ENCODE measurements at places on chromosomes 12 and 14.

DNA sequence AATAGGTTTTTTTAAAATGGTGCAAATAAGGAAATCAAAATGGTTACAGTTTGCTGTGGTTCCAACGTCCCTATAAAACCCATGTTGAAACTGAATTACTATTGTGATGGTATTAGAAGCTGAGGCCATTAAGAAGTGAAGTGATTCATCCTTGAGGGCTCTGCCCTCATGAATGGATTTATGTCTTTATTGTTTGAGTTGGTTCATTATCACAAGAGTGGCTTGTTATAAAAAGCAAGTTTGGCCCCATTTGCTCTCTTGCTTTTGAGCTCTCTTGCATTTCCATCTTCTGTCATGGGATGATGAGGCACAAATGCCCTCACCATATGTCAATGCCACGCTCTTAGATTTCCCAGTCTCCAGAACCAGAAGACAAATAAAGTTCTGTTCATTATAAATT is 62.3 kb downstream of the PRKD1 start:
- no peak for DNase-seq

- DNase-seq, result no peak
Measured at GRCh38 chr12:76864791-76865400, 13.9 kb downstream of the CSRP2 start.

DNA sequence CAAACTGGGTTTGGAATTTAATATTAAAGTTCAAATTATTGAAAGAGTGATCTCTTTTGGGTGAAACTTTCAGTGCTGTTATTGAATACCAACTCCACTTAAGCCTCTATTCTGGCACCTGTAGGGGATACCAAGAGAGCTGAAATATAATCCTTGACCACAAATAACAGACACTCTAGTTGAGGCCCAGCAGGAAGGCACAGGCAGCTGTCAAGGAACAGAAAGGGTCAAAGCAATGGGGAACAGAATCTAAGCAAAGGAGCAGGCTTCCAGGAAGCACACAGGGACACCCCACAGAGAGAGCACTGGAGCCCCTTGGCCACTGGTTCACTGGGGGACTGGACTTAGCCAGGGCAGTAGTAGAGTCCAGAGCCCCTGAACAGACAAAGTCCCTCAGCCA is 120.9 kb upstream of the SFSWAP start:
- DNase-seq, result no peak

GRCh38 chr12:118430516-118430915 is 54.2 kb downstream of the SUDS3 start:
- no peak for DNase-seq

DNA sequence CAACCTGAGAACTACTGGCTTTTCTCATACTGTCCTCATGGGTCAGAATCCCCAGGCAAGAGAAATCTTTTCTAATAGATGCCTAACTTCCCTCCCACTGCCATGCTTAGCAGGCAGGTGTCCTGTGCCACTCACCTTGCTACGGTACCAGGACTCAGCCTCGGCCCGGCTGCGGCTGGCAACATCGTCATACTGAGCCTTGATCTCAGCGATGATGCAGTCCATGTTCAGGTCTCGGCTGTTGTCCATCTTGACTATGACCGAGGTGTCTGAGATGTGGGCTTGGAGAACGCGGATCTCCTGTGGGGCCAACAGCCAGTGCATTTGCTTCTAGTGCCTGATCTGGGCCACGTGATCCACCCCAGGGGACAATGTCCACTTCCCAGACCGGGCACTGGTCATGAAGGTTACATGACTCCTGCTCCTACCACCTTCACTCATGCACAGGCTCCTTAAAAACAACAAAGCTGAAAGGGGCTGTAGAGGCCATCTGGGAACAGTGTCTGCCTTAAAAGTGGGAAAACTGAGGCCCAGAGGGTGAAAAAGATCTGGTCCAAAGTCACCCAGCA is 4.1 kb downstream of the KRT85 start:
- DNase-seq, result no peak

- no peak for DNase-seq
Measured at GRCh38 chr14:54086767-54087166, 130.1 kb upstream of the BMP4 start.

DNA sequence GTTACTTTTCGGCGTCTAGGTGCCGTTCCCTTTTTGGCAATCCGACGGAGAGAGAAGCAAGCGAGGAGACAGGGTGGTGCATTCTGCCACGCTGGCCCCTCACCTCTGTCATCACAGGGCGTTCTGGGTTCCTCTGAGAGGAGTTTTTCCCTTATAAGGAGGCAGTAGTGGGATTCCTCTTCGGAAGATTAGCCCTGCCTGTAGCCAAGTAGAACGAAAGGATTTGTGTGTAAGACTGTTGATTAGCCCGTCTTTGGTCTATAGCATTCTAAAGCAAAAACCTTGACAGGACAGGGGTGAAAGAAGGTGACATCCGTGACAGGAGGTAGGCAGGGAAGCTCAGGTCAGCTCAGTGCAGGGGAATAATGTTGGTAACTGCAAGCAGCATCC is 9.1 kb upstream of the NEMF start:
- DNase-seq, result peak; percentile 42

DNA sequence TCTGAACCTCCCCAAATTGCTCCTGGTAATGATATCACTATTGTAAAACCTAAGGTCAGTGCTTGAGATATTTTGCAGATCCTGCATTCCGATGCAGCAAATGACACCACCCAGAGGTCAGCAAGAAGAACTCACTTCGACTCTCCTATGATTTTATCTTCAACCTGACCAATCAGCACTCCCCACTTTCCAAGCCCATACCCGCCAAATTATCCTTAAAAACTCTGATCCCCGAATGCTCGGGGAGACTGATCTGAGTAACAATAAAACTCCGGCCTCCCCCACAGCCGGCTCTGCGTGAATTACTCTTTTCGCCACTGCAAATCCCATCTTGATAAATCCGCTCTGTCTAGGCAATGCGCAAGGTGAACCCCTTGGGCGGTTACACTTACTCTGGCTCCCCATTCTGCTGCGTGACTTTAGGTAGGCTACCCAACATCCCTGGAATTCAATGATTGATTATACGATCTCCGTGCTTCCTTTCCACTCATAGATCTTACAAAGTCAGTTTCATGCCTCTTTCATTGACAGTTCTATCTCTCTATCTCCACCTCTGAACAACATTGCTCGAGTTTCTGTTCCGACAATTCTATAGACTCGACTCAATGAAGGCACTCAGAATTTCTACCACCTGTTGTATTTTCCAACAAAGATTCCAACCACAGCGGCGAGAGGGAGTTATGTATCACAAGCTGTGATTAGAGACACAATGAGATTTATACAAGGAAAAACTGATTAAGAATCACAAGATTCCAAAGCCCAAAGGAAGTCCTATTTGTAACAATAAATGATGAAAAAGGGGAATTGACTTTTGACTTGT is 939 bp downstream of the NPC2 start:
- DNase-seq, result no peak

DNA sequence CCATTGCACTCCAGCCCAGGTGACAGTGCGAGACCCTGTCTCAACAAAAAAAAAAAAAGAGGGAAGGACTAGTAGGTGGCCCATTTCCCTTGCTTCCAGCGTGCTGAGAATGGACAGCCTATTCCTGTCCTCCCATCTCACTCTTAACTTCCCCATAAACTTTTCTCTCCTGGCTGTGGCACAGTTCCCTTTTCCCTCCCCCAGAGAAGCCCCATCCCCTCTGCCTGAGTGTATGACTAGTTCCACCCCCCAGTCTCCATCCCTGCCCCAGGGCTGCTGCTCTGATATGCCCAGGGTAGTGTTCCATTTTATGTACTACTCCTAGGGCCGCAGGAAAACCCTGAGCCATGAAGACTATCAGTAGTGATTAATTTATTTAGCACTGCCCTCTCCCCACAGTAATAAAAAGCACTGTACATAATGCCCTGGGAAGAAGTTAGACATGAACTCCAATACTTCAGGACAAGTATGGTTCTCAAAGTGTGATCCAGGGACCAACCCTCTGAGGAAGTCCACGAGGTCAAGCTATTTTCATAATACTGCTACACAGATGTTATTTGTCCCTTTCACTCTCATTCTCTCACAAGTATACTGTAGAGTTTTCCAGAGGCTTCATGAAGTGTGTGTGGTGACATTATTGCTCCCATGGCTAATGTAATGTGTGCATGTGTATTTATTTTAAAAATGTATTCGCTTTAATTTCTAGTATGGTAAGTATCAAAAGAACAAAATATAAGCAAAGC is 11.5 kb upstream of the CHD4 start:
- no peak for DNase-seq

DNA sequence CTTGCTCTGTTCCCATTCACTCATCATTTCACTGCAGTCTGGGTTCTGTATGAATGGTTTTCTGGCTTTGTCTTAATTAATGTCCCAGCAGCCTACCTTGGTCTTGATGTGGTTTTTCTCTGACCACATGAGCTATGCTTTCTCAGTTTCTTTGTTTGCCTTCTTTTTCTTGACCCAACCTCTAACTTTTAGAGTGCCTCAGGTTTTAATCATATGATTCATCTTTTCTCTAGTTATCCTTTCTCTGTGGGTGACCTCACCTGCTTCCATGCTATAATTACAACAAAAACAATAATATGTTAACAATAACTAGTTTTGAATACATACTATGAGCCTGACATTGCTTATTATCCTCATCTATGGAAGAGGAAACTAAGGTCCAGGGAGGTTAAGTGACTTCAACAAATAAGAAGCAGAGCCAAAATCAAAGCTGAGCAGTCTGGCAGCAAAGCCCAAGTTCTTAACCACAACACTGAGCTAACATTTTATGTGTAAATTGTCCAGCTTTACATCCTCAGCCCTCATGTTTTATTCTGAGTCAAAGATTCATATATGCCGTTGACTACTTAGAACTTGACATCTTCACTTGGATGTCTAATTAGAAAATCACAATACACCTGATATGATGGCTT is 4.7 kb upstream of the EPYC start:
- DNase-seq, result no peak

DNA sequence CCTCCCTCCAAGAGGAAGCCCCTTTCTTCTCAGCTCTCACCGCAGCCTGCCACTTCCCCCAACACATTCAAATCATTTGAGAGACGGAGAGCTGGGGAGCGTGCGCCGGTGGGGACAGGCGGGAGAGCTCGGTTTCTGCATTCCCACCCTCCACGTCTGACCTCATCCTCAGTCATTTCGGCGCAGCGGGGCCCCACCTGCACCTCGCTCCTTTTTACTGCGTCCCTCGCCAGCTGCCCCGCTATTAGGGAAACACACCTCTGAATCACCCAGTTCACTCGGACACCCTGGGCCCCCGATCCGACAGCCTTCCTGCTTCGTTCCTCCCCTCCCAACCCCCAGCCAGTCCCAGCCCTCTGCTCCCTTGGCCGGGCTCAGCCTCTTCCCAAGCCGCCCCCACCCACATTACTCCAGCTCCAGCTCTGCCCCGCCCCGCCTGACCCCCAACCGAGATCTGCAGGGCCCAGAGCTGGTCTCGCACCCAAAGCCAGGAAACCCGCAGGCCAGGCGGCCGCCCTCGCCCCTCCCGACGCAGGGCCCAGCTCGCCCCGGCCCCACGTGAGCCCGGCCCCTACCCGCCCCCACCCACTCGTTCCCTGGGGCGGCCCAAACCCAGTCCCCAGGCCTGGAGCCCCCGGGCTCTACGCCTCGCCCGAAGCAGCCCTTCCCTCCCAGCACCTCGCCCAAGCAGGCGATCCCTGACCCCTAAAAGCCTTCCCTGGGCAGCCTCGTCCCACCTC is 783 bp downstream of the CORO1C start:
- peak; percentile 46 for DNase-seq

DNA sequence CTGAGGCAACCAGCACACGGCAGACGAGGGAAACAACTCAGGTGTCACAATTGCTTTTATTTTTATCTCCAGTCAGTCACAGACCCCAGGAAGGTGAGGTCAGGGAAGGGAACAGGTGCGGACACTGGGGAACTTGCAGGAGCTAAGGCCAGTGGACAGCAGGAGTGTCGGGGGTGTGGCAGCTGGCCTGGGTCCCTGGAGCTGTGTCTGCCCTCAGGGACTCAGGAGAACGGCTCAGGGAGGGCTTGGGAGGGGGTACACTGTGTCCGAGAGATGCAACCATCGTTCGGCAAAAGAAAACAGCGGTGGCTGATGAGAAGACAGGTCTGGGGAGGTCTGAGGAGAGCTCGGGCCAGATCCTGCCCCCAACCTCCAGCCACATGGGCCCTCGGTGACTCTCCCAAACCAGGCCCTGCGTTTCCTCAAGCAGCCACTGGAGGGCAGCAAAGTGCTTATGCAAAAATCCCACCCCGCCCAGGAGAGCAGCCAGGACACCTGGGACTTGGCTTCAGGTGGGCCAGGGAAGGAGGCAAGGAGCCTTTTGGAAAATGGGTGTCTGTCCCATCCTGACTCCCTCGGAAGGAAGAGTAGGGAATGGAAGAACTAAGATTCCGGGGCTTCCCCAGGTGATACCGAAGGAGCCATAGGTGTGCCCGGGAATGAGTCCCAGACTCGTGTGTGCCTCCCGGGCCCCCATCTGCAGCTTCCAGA is 24.1 kb upstream of the BCDIN3D start:
- peak; percentile 73 for DNase-seq

GRCh38 chr12:98002887-98003493 is 512.4 kb upstream of the TMPO start:
- DNase-seq, result peak; percentile 1

- DNase-seq, result no peak
Measured at GRCh38 chr12:117049295-117049694, 49.9 kb downstream of the TESC start.

- DNase-seq, result no peak
Measured at GRCh38 chr12:23376238-23376637, 573.2 kb downstream of the SOX5 start.

- DNase-seq, result no peak
Measured at GRCh38 chr12:113054948-113055486, 1.5 kb upstream of the DTX1 start.

DNA sequence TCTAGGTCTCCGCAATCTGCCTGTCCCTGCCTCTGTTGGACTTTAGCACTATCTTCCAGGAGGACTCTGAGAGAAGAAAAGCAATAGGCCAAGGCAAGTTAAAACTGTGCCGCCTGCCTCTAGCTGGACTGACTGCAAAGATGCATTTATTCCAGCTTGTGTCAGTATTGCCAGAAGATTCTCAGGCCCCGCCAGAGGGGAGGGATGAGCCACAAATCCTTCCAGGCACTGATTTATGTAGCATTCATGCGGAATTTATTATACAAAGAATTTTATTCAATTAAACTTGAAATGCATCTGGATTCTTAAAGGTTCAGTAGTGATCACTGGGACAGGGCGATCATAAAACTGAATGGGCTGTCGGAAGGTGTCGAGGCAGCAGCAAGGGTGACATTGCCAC is 19.8 kb downstream of the MMAB start:
- no peak for DNase-seq

- DNase-seq, result no peak
Measured at GRCh38 chr12:79422060-79422812, 268.5 kb downstream of the PAWR start.

DNA sequence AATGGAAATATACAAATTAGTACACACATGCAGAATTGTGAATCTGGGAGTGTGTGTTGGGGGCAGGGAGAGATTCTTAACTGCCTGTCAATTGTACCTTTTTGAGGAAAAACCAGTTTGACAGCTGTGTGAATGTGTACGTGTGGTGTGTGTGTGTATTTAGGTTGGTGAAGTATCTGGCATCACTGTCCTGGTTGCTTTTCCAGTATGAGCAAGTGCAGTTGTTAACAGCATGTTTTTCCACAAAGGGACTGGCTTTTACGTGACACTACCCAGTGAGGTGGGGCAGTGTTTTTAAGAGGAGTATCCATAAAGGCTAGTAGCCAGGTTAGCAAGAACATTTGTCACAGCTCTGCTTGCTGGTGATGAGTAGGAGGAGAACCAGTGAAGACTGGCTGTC is 56.1 kb downstream of the DAAM1 start:
- DNase-seq, result no peak

GRCh38 chr12:77325511-77326236 is 260.3 kb upstream of the E2F7 start:
- DNase-seq, result no peak
